ENCODE measurements at places on chromosomes 5 and 9.

DNA sequence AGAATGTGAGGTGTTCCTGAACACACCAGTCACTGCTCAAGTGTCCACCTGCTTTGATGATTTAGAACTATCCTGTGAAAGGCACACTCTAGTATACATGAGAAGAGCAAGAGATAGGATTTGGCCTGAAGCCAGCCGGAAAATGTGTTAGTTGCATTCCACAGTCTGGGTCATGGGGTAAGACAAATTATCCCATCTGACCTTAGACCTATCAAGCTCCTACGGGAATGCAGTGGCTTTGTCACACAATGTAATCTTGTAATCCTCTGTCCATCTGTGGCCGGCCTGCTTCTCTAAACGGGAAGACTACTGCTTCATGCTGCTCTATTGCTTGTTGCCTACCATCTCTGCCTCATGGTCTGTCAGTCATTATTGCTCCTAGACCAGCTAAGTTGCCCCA is 92.4 kb upstream of the PRRC1 start:
- DNase-seq = no peak

GRCh38 chr5:142527664-142528295 is 158.1 kb downstream of the FGF1 start:
- DNase-seq = no peak

- DNase-seq = no peak
Observed at GRCh38 chr5:80653502-80653901, 950 bp upstream of the MSH3 start.

- no peak for DNase-seq
Observed at GRCh38 chr5:76547891-76548524, 75.2 kb downstream of the F2RL2 start.

DNA sequence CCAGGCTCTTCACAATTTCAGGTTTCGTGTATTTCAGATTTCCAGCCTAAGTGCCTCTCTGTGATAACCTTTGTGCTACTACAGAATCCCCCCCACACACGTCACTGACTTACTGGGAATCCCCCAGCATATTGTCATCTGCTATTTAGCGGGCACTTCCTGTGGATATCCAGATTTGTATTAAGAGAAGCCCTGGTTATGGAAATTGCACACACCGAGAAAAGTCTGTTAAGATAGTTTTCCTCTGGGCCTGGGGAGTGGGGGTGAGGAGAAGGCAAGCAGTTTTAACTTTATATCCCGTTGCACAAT is 269.9 kb downstream of the MED10 start:
- no peak for DNase-seq

All from femur (tissue), 1 donor.